ENCODE measurements at places on chromosomes 3 and 15.

- DNase-seq = peak; percentile 59
These were observed 192.9 kb upstream of the CADPS start for GRCh38 chr3:63067999-63068645.

DNA sequence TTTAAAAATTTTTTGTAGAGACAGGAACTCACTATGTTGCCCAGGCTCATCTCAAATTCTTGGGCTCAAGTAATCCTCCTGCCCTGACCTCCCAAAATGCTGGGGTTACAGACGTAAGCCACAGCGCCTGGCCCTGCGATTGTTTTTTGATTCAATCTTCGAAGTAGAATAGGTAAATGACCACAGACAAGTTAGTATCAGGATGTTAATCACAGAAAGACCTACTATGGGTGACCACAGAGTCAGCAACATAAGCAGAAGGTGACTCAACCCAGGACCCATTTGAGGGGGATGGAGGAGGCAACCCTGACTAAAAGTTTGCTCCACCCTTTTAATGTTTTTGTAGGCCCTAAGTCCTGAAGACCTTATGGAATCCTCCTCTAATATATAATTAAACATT, 10.0 kb upstream of the USP3 start:
- no peak for DNase-seq

GRCh38 chr3:123602325-123602724, 17.5 kb upstream of the HACD2 start:
- no peak for DNase-seq

DNA sequence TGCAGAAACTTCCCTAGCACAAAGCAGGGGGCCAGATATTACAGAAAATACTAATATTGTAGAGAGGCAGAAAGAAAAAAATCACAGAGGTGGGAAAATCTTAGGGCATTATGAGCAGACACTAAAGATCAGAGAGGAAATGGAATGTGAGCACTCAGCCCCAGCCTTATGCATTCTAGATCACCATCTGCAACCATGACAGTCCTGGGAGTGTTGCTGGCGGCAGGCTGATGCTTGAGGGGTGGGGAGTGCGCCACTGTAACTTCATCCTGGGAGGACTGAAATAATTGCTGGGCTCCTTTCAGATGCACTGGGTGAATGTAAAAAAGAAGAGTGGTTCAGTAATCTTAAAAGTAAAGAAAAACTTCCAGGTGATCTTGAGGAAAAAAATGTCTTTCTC, 427.6 kb upstream of the SEMA6D start:
- DNase-seq = no peak

DNA sequence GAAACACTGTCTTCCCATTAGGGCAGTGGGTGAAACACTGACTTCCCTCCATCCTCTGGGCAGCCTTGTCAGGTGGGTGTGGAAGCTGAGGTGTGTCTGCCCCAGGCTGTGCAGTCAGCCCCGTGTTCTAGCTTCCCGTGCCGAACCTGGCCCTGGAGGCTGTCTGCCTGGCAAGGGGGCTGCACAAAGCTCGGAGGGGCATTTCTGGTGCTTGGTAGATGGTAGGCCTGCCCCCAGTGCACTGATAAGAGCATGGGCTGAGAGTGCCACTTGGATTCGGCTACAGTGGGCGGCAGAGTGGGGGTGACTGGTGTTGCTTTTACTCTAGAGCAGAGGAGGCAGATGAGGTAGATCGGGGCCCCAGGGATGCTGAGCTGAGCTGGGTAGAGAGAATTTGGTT, 21.3 kb downstream of the IGF1R start:
- no peak for DNase-seq

DNA sequence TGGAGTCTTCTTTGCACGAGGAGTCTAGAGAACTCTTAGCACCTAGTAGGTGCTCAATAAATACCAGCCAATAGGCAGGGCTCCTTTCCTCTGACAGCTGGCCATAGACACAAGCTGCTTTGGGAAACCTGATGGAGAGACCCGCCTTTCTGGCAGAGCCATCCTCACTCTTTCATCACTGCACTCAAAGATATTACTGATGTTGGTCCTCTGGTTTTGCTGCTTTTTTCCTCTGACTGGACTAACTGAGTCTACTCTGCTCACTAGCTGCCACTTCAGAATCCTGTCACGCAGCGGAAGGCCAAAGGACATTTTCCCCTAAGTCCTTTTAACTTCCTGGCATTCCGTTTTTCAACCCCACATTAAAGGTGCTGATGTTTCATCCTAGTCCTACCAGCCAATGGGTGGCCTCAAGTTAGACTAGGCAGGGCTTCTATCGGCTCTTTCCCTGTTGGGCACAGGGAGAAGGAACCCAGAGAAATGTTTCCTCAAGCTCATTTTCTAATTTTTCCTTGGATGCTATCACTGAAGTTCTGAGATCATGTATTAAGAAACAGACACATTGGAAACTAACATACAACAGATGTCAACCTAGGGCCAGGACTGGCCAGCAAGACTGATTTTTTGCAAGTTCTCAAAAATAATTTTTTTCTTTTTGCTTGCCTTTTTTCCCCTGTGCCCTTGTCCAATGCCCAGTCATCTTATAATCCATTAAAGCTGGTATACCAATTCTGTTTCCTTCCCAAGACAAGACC, 132.8 kb upstream of the ICE2 start:
- no peak for DNase-seq

DNA sequence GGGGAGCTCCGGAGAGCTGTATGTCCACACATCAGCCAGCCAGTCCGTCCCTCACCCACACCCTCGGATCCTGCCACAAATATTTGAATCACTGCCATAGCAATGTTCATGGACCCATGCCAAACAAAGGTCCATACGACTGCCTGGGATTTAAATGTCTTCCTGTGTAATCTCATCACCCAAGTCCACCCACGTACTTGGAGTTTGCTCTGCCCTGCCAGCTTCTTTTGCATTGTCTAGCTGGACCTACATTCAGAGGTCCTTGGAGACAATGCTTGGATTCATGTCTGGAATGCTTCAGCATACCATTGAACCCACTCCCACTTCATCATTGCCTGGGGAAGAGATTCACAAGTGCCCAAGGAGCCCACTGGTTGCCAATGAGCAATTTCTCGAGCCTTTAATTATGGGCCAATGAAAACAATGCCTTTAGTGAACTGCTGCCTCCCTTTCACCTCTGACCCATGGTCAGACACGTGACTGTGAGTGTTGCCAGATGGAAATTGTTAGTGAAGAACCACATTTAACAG, 90.4 kb upstream of the PHLDB2 start:
- DNase-seq = no peak

DNA sequence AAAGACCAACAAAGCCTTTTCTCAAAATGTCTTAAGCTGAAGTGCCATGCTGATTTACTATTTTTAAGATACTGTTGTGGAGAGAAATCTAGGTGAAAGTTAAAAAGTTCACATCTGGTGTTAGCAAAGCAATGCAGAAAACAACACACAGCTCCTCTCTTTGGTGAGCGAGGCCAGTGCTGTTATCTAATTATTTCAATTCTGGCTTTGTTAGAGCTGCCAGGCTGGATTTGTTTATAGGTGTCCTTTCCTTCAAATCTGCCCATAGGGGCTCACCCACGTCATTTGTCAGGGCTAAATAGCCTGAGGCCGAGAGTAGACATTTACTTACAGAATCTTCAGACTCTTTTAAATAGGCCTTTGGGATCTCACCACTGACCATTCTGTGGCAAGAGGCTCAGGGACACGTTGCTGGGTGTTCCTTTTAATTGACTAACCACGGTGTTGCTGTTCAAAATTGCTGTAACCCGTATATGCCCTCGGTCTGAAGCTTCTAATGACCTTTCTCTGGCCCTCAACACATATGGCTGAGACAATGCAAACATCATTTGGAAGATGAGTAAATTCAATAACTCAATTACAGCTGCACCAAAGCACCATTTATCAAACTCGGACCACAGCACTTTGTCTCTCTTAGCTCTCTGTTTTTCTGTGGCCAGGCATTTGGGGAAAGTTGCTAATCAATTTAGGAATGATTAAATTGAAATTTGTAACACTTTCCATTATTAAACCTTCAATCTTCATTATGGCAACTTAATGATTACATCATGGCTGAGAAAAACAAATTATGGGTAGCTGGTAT, 152.6 kb downstream of the PDZRN3 start:
- DNase-seq = no peak

Data from RPMI8226 (cell line).